ENCODE measurements at places on chromosomes 3 and 15. TPM values are rescaled to one million over a fixed set of nuclear protein-coding genes. Genes with fewer than 3 reads are reported as not detected.

DNA sequence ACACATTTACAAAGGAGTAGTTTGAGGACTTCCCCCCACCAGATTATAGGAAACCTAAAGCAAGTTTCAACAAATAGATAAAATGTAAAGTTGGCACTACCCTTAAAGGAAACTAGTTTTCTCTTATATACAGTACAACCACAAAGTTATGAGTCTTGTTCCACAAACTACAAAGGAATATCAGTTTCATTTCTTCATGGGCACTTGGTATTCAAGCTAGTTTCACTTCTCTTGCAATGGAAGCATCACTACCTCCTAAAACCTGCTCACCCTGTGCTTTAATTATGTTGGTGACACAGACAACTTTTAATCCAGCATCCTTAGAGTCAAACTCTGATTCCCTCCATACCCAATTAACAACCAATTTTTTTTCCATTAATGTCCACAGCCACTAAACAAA is 707.0 kb downstream of the ROBO2 start:
- DNase-seq: no peak

- no peak for DNase-seq
Measured at GRCh38 chr15:90866161-90866715, 2.1 kb upstream of the FURIN start.

DNA sequence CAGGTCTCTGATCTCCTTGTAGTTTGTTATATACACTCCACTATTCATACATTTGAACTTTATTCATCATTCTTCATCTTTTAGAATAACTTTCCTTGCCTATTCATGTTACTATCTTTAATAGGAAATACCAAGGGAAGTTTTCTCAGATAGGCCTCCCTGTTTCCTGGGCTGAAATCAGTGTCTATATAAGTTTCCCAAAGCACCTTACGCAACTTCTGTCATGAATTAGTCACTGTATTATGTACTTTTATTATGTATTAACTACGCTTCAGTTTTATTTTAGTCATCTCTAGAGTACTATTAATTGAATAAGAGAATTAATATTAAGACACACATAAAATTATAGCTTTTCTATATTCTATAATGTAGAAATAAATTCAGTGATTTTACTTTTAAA is 1481.5 kb downstream of the OTOL1 start:
- DNase-seq: no peak

DNA sequence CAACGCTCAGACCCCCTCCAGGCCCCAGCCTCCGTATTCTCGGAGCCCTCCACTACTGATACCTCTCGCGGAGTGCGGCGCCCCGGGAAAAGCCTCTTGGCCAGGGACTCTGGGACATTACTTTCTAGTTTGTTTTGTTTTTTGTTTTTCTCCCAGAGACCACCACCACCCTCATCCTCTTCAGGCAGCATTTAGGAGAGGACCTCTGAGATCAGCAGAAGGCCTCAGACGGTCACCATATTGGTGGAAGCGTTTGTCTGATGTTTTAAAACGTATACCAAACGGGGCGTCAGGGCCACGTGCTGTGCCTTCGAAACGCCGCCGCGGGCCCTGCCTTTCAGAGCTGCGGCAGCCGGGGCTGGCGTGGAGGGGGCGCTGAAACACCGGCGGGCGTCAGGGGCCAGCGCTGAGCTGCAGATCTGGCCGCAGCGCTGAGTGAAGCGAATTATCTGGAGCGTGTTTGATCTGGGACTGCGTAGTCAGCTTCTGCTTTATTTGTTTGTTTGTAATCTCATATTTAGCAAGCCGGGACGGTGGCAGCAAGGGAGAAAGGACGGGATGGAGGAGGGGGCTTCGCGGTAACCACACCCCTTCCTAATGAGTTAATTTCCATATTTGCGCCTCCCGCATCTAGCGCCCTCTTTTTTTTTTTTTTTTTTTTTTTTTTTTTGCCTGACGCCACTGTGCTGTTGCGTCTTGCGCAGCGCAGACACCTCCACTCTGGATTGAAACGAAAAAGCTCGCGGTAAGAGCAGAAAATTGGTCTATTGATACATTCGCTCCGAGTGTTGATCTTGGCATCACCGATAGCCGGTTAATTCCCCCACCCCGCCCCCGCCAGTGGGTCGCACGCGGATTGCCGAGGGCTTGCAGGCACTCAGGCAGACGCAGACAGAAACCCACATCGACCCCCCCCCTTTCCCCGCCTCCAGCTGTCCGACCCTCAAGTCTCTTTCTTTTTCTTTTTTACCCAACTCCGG is 14.9 kb downstream of the SOX2 start:
- peak; percentile 48 for DNase-seq

DNA sequence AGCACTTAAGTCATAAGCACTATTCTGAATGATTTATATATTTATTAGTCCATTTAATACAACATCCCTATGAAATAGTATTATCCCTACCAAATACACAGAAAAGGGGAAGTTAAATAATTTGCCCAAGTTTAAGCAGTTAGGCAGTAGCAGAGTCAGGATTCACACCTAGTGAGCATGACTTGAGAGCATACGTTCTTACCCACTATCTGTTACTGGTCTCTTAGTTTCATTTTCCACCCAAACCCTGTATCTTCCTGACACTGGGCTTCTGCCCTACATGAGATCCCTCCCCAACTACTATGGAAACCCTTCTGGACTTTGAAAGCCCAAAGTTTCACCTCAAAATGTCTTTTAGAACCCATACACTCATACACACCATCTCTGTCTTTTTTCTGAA is 4.4 kb upstream of the ATOSA start:
- DNase-seq: no peak

- DNase-seq: no peak
Measured at GRCh38 chr3:145849115-145849514, 311.9 kb downstream of the PLOD2 start.

- DNase-seq: no peak
Measured at GRCh38 chr3:38658841-38659240, 9.4 kb upstream of the SCN5A start.

DNA sequence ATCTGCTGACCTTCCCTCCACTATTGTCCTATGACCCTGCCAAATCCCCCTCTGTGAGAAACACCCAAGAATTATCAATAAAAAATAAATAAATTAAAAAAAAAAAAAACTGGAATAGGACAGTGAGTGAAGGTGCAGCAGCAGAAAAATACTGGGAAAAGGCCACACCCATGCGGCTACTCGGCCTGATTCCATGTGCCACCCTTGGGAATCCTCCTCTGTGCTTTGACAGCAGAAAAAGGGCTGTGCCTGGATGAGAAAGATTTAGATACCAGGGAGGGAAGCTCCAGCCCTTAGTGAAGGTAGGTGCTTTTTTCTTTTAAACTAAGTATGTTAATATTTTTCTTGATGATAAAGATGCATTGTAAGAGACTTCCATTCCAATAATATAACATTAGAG is 107.8 kb downstream of the CTNNB1 start:
- DNase-seq: no peak

DNA sequence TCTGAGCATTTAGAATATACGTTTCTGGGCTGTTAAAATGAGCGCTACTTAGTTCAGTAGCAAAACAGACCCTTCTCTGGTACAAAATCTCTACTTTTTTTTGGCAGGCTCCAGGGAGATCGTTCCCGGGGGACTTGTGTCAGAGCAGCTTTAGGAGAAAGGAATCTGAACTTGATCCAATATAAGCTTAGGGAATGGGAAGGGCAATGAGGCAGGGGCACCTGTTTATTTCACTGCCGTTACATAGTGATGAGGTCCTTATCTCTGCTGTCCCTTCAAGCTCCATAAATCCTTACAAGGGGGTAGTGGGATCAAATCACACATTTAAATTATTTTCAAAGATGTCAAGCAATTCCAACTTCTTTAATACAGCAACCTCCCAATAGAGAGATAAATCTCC is 128.7 kb upstream of the BNIP2 start:
- no peak for DNase-seq

GRCh38 chr3:160796089-160796812 is 40.2 kb downstream of the PPM1L start:
- DNase-seq: no peak

DNA sequence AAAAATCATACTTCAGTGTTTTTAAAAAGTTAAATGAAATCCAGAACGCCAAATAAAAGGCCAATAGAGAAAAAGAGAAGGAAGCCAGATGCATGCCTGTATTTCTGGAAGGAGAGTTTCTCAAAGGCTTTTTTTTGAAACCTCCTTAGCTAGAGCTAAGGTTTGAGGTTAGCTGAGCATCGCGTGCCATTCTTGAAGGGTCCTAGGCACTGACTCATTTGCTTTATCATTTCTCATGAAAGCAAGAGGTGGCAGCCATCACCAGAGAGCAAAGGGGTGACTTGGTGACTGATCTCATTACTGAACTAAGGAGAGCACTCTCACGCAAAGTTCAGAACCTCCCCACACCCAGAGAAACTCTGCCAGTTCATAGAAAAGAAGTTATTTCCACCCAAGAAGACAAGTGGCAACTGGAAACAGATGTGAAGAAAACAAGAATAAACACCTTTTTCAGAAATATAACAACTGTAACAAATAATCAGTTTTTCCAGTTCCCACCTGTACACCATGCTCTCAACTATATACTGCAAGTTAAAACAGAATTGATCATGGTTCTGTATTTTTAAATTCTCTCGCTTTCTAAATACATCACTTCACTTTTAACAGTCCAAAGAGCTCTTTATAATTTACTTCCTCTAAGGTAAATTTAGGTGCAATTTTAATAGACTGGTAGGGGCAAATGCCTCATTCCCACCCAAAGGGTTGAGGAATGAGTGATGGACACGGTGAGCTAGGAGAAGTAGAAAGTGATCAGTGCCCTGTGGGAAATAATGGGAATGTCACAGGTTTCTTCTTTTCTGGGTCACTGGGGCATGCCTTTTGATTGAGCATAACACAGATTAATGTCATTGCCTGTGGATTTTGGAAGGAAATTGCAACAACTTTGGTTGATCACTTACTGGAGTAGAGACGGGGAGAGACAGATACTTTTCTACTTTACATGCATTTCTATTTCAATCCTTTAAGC is 24.7 kb downstream of the GPR15 start:
- DNase-seq: no peak

The LRRIQ4 gene
- polyA plus RNA-seq: not detected

The DCBLD2 gene
- polyA plus RNA-seq: 16.8 TPM

The WDR93 gene
- polyA plus RNA-seq: not detected

The THUMPD3 gene
- polyA plus RNA-seq: 16.3 TPM
